ENCODE measurements at places on chromosomes 7 and 10.

DNA sequence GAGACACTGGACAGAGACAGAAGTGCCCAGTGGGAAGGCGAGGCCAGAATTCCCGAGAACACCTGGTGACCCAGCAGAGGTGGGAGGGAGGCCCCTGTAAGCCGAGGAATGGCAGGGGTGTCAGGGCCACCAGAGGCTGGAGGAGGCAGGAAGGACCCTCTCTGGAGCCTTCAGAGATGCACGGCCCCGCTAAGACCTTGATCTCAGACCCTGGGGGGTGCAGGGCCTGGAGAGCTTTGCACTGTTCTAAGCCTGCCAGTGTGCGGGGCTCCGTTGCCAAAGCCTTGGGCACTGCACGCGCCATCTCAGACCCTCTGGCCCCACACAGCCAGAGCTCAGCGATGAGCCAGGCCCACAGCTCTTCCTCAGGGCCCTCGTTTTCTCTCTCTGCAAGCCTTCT is 557.1 kb downstream of the PTPRN2 start:
- DNase-seq = no peak

DNA sequence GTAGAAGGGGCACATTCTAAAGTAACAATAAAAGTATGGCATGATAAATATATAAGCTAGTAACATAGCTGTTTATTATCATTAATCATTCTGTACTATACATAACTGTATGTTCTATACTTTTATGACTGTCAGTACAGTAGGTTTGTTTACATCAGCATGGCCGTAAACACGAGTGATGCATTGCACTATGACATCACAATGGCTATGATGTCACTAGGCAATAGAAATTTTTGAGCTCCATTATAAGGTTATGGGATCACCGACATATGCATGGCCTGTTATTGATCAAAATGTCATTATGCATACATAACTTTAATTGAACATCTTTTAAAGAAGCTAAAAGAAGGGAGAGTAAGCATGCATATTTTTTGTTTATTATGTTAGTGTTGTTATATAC is 200.1 kb upstream of the SHH start:
- no peak for DNase-seq

- no peak for DNase-seq
Measured at GRCh38 chr7:142886866-142887265, 1.3 kb upstream of the TRPV6 start.

- DNase-seq = no peak
Measured at GRCh38 chr7:5231811-5232484, 41.9 kb downstream of the WIPI2 start.
